ENCODE measurements at places on chromosomes 5 and 9. TPM values are rescaled to one million over a fixed set of nuclear protein-coding genes. Genes with fewer than 3 reads are reported as not detected.

Gene CAAP1
- 46.1 TPM for total RNA-seq

DNA sequence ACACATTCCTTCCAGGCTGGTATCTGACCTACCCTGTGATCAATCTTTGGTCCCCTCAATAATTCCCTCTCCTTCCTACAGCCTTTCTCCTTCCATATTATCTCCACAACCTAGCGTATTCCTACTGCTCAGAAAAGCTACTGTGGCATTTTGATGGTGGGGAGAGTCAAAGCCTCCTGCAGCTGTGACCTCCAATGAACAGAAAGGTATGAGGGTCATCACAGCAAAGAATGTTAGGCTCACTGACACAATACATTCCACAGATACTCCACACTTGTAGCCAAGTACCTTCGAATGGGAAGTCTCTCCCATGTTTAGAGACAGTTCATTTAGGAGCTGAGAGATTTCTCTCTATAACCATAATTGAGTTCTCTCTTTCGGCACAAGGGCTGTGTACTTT lies 5.9 kb downstream of the FBN2 start:
- DNase-seq, result no peak

Gene LCN1
- total RNA-seq, result not detected

- no peak for DNase-seq
Observed at GRCh38 chr9:25677301-25678146, 720 bp downstream of the TUSC1 start.

DNA sequence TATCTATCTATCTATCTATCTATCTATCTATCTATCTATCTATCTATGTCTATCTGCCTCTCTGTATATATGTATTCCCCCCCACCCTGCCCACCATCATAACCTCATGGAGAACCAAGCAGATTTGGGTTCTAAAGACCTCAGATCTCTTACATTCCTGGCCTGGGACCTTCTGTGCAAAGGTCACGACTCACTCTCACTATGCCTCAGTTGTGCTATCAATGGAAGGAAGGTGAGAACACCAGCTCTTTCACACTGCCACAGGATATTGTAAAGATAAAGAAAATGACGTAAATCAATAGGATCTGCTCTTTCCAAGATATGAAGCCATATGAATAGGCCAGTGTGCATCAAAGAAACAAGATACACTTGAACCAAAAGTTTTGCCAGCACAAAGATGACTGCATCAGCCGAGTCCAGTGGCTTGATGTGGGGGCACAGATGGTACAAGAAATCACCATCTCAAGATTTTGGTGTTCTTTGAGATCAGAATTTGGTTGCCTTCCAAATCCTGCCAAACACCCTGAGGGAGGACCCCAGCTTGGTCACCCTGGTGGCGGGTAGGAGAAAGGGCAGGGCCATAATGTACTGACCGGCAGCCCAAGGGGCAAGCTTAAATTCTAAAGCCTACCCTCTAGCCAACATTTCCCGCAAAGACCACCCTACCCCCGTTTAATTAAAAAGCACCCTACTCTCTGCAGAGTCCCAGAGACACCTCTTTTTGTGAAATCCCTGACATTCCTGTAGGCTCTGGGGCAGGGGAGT lies 8.4 kb upstream of the FGF1 start:
- DNase-seq, result no peak

DNA sequence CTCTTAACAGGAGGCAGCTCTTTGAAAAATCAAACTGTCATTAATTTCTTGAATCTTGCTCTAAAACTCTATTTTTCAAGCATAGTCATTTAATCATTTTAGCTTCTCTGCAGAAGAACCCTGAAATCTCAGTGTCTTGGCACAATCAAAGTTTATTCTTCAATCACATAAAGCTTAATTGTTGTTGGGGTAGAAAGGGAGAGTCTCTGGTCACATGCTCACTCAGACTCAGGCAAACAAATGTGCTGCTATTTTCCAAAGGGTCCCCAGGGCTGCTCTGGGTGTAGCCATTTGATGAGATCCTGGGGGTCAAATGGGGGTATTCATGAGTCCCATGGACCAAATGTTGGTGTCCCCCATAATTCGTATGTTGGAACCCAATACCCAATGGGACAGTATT lies 114.8 kb downstream of the MSX2 start:
- no peak for DNase-seq

Gene CFAP157
- total RNA-seq, result not detected

DNA sequence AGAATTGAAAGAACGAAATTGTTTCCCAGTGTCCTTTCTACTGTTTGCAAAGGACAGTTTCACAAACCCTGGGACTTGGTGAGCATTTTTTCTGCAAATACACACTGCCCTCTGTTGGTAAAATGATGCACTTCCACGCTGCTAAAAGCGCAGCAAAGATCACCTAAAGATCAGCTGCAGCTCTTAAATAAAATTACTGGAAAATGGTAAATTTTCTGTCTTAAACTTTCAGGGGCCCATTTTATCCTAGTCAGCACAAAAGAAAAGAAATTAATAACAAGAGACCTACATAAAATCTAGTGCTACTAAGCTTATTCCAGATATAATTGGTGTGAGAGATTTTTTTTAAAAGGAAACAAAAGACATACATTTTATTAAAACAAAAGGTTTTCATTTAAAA lies 566.0 kb downstream of the CAAP1 start:
- no peak for DNase-seq

Gene HSD17B3
- total RNA-seq, result not detected

GRCh38 chr5:141691867-141692532 lies 10.0 kb upstream of the ARAP3 start:
- peak; percentile 88 for DNase-seq

- peak; percentile 5 for DNase-seq
Observed at GRCh38 chr5:38373743-38374142, 115.4 kb downstream of the EGFLAM start.

Gene PTGER4
- total RNA-seq, result 4.5 TPM

Gene ACTBL2
- 8.7 TPM for total RNA-seq

DNA sequence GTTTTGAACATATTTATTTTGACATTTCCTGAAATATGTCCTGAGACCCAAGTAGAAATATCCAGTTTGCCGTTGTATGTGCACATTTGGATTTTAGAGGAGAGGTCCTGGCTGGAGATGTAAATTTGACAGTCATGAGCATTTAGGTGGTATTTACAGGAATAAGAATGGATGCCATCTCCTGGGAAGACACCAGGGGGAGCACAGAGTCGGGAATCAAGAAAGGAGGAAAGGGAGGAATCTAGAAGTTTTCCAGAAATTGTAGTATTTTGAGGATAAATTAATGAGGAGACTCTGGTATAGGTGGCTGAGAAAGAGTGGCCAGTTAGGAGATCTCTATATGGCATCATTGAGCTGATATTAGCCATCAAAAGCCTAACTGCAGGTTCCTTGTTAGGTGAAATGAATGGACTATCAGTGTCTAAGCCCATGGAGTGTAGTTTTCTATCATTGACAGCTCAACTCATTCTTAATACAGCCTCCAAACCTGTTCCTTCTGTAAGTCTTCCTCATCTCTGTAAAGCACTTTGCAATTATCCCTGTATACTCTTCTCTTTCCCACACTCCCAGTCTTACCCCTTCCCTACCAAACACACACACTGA lies 7.2 kb downstream of the GAPT start:
- DNase-seq, result peak; percentile 41

GRCh38 chr5:55187370-55187769 lies 14.4 kb upstream of the CDC20B start:
- peak; percentile 16 for DNase-seq

GRCh38 chr9:21565155-21565554 lies 83.0 kb upstream of the IFNE start:
- DNase-seq, result no peak

- DNase-seq, result no peak
Observed at GRCh38 chr5:100901821-100902341, 1.2 kb downstream of the ST8SIA4 start.

DNA sequence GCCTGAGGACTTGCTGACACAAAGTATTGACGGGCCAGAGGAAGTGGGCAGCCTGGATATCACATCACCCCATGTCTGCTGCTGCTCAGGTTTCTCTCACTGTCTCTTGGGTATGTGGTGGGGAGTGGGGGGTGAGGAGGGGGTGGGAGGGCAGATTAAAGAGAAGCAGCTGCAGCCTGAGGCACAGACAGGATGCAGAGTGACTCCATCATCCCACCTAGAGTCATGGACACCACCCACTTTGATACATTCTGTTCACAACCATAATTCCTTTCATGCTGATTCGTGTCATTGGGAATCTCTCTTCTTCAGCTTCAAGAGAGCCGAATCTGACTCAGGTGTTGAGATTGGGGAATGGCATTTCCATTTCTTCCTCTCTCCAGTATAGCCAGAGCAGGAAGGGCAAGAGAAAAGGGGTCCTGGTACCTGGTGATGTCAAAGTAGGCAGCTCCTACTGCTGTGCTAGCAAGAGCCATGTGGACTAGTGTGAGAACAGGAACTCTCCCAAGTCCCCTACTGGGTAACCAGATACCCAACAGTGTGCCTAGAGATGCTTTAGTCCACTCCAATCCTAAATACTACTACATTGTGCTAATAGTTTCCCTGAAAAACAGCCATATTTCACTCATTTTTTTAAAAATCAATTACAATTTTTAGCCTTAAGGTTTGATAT lies 22.4 kb downstream of the GRAMD2B start:
- peak; percentile 54 for DNase-seq

DNA sequence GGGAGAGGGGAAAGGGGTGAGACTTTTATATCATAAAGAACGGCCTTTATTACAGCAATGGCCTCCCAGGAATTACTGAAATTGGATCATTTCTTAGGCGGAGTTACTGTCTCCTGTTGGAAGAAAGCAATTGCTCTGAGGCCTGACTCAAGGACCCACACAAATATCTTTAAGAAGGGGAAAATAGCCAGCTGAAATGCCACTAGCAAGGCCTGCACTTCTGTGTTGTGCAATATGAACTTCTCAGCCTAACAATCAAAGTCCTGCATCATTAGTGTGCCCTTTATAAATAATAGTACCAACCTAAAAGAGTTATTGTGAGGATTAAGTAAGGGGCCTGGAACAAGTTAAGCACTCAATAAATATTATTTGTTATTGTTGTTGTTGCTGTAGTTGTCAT lies 30.1 kb upstream of the TRIM32 start:
- no peak for DNase-seq

DNA sequence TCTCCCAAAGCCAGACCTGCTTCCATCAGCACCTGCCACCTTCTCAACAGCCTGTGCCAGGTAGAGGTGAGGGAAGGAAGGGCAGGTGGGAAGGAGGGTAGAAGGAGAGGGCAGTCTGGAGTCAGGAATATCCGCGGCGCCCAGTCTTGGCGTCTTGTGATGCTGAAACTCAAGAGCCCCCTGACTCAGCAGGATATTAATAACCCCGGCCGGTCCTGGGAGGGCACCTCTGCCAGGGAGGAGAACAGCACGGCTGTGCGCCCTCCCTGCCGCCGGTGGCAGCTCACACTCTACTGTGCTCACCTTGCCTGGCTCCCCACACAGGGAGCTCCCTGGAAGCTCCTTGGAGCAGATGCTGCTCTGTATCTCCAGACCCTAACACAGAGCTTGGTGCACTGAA lies 11.6 kb upstream of the NTNG2 start:
- no peak for DNase-seq

DNA sequence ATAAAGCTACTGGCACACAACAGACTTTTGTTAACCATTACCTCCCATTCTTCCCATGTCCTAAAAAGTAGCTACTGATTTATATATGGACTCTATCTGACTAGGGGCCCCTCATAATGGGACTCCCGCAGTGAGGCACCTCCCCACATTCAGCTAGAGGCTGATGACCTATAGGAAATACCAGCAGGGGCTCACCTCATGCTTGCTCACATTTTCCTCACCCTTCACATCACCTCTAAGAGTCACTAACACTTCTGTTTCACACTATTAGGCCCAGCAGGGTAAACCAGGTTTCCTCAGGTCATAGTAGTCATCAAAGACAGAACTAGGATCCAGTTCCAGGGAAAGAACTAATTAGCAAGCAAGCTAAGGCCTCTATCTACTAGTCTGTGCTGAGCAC lies 60.7 kb downstream of the PRELID2 start:
- no peak for DNase-seq

Gene ATP10B
- not detected for total RNA-seq

GRCh38 chr9:121537283-121537682 lies 37.6 kb upstream of the GGTA1 start:
- no peak for DNase-seq

Gene CNTFR
- not detected for total RNA-seq

GRCh38 chr5:54874337-54875021 lies 110.9 kb downstream of the ESM1 start:
- peak; percentile 13 for DNase-seq

- no peak for DNase-seq
Observed at GRCh38 chr5:643351-643801, 31.2 kb downstream of the CEP72 start.

DNA sequence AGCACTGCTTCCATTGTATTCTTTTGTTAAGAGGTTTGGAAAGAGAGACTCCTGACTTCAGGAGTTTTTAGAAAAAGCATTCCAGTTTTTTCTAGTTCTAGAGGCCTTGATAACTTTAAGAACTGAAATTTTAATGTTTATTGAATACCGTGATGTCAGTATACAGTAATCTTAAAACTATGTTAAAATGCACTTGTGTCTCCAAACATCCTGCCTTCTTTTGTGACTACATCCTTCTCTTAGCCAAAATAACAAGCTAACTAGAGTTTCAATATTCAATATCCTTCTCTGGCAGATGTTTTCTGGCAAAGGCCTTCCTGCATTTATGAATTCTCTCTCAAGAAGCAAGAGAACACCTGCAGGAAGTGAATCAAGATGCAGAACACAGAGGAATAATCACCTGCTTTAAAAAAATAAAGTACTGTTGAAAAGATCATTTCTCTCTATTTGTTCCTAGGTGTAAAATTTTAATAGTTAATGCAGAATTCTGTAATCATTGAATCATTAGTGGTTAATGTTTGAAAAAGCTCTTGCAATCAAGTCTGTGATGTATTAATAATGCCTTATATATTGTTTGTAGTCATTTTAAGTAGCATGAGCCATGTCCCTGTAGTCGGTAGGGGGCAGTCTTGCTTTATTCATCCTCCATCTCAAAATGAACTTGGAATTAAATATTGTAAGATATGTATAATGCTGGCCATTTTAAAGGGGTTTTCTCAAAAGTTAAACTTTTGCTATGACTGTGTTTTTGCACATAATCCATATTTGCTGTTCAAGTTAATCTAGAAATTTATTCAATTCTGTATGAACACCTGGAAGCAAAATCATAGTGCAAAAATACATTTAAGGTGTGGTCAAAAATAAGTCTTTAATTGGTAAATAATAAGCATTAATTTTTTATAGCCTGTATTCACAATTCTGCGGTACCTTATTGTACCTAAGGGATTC lies 43.1 kb downstream of the NDFIP1 start:
- DNase-seq, result peak; percentile 59

Gene SYNPO
- 5.4 TPM for total RNA-seq

GRCh38 chr9:129613520-129614175 lies 7.3 kb downstream of the C9orf50 start:
- DNase-seq, result no peak

- peak; percentile 75 for DNase-seq
Observed at GRCh38 chr9:93133681-93134014, 403 bp downstream of the NINJ1 start.

Gene ANKRD34B
- 0.06 TPM for total RNA-seq

GRCh38 chr5:31124026-31124425 lies 69.5 kb upstream of the CDH6 start:
- DNase-seq, result no peak

- DNase-seq, result peak; percentile 99
Observed at GRCh38 chr9:112061152-112061740, 113.9 kb downstream of the SUSD1 start.
